ENCODE measurements at places on chromosomes 2 and 18. TPM values are rescaled to one million over a fixed set of nuclear protein-coding genes. Genes with fewer than 3 reads are reported as not detected.

GRCh38 chr18:52657043-52657805, 317.2 kb downstream of the DCC start:
- no peak for DNase-seq

GRCh38 chr18:48838921-48839818, 111.6 kb downstream of the SMAD7 start:
- DNase-seq, result no peak

GRCh38 chr2:103785432-103785831, 1023.6 kb downstream of the TMEM182 start:
- no peak for DNase-seq

DNA sequence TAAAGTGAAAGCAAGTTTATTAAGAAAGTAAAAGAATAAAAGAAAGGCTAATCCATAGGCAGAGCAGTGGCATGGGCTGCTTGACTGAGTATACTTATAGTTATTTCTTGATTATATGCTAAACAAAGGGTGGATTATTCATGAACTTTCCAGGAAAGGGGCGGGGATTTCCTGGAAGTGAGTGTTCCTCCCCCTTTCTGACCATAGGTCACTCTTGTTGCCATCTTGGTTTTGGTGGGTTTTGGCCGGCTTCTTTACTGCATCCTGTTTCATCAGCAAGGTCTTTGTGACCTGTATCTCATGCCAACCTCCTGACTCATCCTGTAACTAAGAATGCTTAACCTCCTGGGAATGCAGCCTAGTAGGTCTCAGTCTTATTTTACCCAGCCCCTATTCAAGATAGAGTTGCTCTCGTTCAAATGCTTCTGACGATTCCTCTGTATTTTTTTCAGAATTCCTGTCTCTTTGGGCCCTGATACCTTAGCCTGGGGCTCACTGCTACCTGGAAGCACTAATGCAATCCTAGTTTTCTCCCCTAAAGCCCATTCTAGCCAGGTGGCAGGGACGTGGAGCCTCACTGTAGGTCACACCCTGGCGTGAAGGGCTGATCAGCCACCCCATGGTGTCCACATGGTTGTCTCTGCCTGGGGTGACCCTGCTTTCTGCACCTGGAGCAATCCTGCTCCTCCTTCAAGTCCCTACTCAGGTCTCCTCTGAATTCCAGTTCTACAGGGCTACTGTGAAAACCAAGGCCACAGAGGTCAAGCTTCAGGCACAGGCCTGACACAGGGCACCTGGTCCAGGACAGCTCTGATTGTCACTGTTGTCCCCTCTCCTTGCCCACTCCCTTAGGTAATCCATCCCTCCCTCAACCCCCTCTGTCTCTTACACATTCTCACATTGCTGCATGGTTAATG, 6.0 kb upstream of the SLC35F6 start:
- no peak for DNase-seq

GRCh38 chr2:210792000-210792399, 235.6 kb downstream of the CPS1 start:
- peak; percentile 3 for DNase-seq

DNA sequence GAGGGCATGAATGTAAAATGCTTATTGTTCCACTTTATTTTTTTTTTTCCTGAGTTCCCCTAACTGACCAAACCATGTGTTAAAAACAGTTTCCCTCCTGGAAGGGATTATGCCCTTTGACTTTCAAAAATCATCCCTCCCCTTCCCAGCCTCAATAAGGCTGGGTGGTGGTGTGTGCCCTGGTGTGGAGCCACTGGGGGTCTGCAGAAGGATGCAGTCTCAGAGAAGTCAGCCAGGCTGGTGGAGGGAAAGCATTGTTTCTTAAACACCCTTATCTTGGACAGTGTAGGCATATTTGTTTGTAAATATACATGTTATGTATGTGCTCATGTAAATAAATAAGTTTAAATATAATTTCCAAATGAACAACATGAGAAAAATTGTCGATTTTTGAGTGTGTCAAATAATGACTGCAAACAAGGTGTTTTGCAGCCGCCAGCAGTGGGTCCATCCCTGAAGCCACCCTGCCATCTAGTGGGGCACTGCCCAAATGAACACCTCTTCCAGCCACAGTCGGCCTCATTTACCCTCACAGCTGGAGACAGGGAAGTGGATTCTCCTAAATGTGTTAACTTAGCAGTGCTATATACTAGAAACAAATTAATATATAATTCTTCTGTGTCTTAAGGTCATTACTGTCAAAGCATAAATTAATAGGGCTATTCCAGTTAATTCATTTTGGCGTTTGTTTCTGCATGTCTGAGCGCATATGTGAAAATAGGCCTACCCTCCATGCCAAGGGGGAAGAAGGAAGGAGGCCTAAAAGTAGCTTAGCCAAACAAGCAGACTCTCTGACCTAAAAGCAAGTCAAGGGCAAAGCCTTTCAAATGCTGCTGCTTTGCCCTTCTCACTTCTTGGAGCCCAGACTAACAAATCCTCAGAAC, 209.6 kb upstream of the PIK3C3 start:
- DNase-seq, result peak; percentile 22

DNA sequence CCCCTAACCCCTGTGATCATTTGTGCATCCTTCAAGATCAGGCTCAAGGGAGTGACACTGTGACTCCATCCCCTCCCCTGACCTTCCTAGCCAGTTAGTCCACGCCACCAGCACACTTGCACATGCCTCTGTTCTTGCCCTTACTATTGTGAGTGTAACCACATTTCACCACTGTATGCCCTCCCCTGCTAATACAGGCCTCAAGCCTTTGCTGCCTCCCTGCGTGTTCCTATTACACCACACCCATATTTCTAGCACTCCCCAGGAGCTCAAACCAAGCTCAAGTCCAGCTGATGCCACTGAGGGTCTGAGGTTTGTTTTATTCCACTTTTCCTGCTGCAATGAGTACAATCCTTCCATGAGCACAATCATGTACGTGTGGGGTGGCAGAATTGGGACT, 288.9 kb upstream of the FBXO11 start:
- DNase-seq, result no peak

The ABCG5 gene
- 0.08 TPM for polyA plus RNA-seq

DNA sequence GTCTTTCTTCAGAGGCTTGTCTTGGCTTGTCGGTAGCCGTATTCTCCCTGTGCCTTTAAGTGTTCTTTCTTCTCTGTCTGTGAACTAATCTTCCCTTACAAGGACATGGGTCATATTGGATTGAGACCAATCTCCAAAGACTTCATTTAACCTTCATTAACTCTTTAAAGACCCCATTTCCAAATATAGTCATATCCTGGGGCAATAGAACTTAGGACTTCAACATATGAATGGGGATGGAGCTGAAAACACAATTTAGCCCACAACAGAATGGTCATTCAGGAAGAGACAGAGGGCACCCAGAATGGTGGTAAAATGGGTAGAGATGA, 82.1 kb upstream of the TANK start:
- DNase-seq, result no peak

- DNase-seq, result no peak
Observed at GRCh38 chr2:19802086-19802841, 99.5 kb downstream of the TTC32 start.

- DNase-seq, result no peak
Observed at GRCh38 chr2:25044990-25045389, 3.1 kb downstream of the EFR3B start.

DNA sequence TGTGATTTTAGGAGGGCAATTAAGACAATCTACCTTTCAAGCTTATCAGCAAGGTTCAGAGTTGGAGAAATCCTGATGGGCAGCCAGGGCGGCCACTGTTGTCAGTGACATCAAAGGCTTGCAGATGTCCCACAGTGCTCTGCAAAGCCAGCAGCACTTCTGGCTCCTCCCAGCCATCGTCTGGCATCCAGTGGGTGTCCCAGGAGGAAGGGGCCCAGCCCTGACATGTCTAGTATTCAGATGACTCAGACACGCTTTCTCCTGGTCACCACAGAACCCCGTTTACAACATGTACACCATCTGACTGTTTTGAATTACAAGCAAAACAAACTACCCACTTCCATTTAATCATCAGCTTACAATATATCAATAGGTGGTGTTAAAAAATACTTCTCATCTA, 61.4 kb downstream of the CYRIA start:
- no peak for DNase-seq

DNA sequence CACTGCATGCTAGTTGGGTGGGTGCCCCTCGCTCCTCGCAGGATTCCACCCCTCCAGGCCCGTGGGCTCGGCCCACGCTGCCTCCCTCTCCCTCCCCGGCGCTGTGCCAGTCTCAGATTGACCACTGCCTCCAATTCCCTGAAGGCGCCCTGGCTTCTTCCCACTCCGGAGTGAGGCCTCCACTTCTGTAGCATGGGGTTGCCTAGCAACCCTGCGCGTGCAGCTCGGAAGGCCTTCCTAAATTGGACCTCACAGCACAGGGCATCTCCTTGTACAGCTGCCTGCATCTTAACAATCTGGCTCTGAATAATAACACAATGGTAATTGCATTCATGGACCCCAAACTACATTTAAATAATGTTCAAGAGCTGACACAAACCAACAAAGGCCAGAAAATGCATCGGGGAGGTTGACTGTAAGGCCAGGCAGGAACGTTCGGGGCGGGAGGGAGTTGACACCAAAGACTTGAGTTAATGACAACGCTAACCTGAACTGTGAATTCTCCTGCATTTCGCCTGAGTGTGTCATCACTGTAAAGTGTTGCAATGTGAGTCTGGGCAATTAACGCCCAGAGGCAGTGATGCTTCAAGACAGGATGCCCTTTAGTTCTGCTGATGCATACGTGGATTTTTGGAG, 222.9 kb downstream of the ZBTB7C start:
- no peak for DNase-seq

DNA sequence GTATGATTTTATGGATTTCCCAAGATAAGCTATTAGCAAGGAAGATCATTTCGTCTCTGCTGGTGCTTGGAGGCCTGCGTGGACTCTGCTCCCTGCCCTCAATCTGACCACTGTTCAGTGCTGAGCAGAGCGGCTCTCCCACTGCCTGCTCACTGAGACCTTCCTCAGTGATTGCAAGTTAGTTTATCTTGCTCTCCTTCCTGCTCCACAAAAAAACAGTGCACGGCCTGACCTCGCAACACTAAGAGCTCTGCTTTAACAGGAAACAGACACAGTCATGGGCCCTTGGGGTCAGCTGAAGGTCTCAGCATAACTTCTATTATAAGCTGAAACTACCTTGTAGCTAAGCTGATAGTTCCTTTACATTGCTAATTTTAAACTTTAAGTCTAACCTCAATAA, 53.1 kb downstream of the PRELID3A start:
- no peak for DNase-seq

DNA sequence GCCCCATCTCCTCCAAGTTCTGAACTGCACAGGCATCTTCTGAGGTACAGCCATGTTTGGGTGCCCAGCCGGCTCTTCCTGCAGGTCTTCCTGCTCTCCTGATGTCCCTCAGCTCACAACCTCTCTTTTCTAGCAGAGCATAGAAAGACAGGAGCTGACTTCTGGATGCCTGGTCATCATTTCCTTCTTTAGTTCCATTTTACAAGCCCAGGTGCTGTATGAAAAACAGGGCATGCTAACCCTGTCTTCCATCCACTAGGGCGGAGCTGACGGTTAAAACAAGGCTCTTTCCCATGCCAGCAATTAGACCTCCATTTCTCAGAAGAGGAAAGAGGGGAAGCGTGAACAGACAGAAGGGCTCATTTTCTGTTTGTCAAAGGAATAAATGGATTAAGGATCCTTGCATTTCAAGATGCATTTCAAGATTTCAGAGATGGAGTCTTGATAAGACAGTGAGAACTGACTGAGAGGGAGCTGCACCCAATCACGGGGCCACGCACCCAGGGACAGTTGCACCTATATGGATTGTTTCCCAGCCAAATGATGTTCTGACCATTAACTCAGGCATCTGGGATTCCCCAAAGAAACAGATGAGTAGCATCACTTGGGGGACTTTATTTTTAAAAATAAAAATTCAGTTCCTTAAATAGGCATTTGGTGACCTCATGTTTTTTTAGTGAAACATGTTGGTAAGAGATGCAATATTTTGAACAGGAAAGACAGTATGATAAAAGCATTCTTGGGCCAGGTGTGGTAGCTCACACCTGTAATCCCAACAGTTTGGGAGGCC, 45.8 kb upstream of the EML6 start:
- DNase-seq, result no peak

All from muscle of arm (tissue), 14 donors.